ENCODE measurements at places on chromosomes 5 and 9.

GRCh38 chr9:73183917-73184861 is 32.5 kb downstream of the ANXA1 start:
- peak; percentile 66 for DNase-seq

DNA sequence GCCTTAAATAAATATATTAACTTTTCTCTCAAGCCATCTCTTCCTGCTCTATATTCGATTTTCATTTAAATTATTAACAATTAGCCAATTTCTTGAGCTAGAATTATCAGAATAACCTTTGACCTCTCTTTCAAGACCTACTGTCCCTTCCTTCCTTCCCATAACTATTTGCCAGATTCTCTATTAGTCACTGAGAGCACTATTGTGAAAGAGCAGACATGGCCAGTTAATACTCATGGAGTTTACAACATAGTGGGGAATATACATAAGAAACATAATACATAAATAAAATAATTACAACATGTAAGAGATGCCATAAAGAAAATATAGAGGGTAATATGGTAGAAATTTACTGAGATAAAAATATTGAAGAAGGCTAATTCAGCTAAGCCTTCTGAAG is 72.1 kb upstream of the CHD1 start:
- DNase-seq: no peak

DNA sequence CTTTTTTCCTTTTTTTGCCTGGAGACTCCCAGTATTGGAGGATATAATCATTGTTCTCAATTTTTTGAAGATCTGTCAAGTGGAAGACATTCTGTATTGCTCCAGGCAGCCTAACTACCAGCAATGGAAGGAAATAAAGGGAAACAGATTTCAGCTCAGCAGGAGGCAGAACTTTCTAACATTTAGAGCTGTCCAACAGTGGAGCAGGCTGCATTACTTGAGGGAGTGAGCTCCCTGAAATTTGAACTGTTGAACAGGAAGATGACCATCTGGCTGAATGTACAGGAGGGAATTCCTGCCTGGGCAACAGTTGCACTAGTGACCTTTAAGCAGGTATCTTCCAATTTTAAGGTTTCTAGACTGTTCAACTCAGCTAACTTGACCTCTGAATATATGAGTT is 1.1 kb upstream of the GAPVD1 start:
- DNase-seq: no peak

DNA sequence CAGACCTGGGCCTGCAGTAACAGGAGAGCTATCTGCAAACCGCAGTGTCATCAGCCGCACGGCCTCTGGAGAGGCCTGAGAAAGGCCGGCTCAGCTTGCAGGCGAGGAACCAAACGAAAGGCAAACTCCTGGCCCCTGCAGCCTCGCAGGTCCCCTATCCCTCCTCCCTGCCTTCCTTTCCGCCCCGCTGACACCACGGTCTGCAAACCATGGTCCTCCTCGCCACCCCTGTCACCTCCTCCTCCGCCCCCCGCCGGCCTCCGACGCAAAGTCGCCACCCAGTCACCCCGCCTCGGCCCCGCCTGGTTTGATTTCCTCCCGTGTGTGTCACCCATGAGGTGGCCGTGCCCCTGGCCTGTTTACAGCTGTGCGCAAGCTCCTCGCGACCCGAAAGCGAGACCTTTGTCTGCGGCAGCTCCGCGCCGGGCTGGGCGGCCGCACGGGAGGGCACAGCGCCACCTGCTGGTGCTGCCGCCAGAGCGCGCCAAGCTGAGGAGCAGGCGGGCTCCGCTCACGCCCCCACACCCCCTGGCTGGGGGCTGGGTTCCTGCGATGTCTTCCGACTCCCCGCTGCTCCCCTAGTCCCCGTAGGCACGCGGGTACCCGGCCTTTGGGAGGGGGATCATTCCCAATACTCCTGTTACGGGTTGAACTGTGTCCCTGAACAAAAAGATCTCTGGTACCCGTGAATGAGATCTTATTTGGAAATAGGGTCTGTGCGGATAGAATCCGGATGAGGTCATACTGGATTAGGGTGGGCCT is 19.4 kb downstream of the GBGT1 start:
- DNase-seq: peak; percentile 97

DNA sequence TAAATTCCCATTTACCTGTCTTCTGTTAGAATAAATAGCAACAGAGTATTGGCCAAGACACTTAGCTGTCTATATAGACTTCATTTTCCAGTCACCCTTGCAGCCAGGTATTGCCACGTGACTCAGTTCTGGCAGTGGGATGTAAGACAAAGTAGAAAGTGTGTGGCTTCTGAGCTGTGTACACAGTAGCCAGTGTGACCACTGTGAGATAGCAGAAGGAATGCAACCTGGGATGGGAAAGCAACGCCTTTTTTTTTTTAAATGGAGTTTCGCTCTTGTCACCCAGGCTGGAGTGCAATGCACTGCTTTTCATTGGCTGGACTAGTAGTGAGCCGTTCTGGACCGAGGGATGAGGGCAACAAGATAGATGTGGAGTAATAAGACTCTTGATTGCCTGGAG is 64.5 kb upstream of the UBTD2 start:
- DNase-seq: no peak

DNA sequence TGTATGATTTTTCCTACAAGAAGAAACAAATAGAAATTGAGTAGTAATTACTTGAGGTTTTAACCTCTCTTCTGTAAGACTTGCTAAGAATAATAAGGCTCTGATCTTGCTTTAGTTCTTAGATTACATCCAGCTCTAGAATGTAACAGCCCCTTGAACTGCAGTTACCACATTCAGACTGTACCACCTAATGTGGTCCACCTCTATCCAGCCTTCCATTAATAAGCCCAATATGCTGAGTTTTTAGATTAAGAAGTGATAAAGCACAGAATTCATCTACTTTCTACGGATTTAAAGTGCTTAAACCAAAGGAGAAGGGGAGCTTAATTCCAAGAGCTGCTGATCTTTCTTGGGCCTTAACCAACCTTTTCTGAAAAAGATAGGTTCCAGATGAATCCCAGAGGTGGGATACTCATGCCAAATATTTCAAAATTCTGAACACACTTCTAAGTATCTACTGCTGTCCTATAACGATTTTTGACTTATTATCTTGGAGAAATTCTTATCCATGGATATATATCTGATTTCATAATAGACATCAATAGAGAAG is 131.5 kb downstream of the ZNF608 start:
- DNase-seq: no peak

GRCh38 chr9:16928179-16928945 is 57.9 kb upstream of the BNC2 start:
- DNase-seq: no peak

GRCh38 chr9:100368672-100369071 is 15.9 kb upstream of the TEX10 start:
- DNase-seq: no peak

DNA sequence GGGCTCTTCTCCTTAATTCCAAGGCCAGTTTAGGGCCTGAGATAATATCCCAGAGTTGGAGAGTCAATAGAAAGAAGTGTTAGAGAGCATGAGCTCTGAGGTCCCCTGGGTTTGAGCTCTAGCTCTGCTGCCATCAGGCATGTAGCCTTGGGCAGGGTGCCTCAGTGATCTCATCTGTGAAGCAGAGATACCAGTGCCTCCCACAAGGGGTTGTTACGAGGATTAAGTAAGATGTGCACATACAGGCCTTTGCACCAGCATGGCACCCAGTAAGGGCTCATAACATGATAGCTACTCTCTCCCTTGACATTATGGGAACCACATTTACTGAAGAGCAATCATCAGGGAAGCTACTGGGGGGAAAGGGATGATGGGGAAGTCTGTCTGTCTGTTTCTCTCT is 265.7 kb downstream of the HSPA4 start:
- DNase-seq: no peak

- DNase-seq: no peak
Measured at GRCh38 chr9:110110154-110110553, 97.8 kb downstream of the C9orf152 start.

DNA sequence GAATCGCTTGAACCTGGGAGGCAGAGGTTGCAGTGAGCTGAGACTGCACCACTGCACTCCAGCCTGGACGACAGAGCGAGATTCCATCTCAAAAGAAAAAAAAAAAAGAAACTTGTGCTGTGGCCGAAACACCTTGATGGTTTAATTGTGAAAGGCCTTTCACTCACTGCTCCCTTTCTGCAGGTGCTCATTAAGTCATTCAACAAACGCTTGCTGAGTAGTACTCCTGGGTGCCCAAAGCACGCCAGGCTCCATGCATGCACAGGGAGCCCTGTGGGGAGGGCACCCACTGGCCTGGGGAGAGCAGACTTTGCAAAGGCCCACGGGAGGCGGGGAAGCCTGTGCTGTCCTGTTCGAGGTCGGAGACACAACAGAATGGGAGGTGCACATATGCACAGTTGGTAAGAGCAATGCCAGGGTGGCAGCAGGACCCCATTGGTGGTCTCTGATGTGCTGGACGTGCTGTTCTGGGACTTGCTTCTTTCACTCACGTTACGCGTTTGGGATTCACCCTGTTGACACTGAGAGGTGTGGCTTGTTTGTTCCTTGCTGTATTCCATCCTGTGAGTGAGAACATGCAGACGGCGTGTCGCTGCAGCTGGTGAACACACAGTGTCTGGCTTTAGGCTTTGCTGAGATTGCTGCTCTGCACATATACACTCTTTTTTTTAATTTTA is 3.0 kb upstream of the ENTPD2 start:
- no peak for DNase-seq

DNA sequence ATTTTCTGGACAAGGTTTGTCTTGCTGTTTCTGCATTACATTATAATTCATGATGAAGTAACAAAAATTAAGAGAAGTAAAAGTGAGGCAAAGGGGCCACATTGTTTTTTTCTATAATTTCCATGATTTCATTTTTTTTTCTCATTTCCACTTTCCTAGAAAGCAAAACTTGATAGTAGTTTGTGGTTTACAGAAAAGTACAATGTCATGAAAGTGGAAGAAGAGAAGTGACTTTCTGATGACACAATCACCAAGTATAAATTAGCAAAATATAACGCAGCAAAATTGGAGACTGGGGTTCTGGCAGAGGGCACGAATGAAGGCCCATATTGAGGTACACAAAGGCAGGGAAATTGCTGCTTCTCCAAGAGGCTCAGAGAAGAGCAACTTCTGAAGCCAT is 5.0 kb upstream of the IFNA14 start:
- no peak for DNase-seq
